ENCODE measurements at places on chromosomes 7 and 10.

- no peak for DNase-seq
Measured at GRCh38 chr10:130351466-130352290, 215.5 kb downstream of the GLRX3 start.

DNA sequence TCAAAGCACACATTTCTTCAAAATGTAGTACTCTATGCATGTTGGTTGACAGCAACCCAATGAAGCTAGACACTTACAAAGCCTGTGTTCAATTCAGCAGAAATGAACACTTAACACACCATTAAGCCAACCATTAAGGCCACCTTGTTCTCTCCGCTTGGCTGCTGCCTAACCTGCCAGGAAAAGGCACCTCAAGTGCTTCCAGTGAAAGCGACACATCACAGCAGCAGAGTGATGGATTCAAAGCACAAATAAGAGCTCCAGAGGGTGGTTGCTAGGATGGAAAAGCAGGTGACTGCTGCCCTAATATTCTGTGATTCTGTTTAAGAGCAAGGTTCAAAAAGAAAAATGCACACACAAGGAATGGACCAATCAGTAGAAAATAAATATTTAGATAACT, 81.5 kb upstream of the GNAI1 start:
- no peak for DNase-seq

DNA sequence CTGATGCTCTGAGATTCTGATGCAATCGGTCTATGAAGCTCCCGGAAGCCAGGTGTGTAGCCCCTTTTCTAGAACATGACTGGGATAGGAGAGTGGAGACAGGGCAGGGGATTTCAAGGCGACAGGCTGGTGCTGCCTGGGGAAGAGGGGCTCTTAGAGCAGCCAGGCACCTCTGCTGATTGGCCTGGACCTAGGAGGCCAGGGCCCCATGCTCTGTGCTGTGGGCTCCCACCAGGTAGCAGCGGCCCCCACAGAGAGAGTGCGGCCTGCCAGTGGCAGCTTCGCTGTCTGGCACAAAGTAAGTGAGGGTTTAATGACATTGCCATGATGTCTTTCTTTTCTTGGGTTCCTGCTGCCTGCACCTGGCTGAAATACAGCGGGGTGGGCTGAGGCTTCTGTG, 99.4 kb upstream of the PODXL start:
- DNase-seq: no peak

DNA sequence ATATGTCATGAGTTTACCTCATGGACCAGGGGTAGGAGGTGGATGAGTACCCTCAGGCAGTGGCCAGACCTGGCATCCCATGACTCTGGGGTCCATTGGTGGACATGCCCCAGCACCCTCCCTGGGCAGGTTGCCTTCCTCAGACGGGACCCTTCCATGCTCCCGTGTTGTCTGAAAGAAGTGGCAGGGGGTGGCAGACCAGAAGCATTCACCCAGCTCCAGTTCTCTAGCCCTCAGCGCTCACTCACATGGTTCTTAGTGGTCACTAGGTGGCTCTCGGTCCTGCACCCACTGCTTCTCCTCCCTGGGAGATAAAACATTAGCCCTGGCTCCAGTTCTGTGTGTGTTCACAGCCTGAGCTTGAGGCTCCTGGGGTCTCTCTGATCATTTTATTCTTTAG, 6.0 kb downstream of the RBP3 start:
- DNase-seq: no peak

DNA sequence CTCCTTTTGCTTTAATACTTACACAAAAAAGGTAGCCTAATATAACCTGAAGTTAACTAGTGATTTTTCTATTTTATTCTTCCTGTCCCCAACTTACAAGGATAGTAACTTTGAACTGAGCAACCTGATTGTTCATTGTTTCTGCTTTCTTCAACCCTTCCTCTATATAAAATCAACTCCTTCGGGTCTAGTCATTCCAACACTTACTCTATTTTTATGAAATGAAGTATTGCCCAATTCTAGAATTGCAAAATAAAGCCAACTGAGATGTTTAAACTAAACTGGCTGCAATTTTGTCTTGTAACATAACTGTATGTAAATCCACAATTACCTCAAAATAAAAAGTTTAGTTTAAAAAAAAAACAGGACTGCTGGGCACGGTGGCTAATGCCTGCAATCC, 20.3 kb upstream of the DNA2 start:
- DNase-seq: no peak

DNA sequence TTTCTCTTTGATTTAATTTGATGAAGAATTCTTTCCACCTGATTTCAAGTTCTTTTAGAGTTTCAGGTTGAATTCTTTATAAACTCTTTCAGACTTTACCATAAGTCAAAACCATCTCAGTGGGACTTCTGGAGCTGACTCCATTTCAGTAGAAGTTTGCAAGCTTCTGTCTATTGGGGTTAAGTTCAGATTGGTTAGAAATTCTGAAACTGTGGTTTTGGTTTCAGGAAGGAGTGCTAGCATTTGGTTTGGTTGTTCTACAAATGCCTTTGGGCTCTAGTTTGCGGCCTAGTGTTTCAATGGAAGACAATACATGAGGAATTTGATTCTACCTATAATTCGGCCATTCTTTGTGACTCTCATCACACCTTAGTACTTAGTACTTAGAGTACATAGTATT, 176.8 kb upstream of the RHOBTB1 start:
- DNase-seq: no peak

- no peak for DNase-seq
Measured at GRCh38 chr10:43942096-43942850, 293.6 kb upstream of the ZNF32 start.

DNA sequence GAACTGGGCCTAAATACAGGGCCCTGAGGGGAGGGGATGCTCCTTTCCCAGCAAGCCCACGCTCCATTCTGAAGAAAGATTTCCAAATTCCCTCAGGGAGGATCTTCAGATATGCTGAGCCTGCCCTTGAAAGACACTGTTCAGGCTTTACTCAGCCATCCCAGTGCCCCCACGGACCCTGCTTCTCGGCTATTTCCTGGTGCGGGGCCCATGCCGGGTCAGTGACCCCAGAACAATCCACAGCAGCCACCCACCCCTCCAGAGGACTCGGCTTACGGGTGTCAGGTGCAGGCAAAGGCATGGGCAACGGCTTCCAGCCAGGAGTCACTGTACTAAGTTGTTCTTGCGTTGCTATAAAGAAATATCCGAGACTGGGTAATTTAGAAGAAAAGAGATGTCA, 137.1 kb downstream of the OAT start:
- DNase-seq: no peak
